Activated CD8-positive, alpha-beta memory T cell treated with anti-CD3 and anti-CD28 coated beads, Interleukin-2, amount 10 ng/mL, durations not matched to agents 7 days and 5 days (primary cell): ENCODE measurements at places on chromosomes 7 and 10.

DNA sequence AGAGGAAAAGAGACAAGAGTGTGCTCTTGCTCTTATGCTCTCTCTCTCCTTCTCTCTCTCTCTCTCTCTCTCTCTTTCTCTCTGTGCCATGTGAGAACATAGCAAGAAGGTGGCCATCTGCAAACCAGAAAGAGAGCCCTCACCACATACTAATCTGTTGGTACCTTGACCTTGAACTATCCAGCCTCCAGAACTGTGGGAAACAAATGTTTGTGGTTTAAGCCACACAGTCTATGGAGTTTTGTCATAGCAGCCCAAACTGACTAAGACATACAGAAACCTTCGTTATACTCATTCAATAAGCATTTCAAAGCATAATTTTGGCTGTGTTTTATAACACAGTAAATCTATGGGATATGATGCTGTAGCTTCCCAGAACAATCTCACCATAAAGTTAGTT, 56.4 kb upstream of the PLPP4 start:
- no peak for DNase-seq

DNA sequence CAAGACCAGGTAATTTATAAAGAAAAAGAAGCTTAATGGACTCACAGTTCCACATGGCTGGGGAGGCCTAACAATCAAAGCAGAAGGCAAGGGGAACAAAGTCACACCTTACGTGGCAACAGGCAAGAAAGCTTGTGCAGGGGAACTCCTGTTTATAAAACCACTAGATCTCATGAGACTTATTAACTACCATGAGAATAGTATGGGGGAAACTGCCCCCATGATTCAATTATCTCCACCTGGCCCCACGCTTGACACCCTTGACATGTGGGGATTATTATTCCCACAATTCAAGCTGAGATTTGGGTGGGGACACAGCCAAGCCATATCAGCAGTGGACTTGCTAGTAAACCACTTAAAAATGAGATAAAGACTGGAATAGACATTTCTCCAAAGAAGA, 451.7 kb downstream of the DNAJB9 start:
- no peak for DNase-seq

DNA sequence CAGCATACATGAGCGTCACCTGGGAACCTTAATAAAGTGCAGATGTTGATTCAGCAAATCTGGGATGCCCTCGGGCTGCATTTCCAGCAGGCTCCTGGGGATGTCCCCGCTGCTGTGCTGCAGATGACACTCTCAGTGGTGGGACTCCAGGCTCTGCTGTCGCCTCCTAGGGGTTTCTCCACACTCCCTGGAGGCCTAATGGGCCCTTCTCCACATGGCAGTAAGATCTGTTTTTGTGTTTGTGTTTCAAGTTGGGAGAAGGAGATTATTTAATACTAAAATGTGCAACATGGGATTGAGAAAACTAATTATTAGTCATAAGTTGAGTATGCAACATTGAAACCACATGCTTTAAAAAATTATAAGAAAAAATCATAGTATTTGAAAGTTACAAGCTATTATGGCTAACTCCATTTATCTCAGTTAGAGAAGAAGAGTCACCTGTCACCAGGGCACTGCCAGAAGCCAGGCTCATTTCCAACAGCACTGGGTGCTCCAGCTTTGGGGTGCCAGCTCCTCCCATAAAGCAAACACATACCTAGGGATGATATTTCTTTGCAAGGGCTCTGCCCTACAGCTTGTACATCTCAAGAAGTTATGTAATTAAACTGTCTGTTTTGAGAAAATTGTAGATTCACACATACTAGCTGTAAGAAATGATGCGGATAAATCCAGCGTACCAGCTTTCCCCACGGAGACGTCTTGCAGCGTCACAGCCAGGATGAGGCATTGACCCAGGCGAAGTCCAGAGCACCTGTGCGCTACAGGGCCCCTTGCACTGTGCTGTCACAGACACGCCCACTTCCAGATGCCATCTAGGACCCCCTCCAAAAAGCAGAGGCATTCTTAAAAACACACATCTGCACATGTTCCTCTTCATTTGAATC, 106.4 kb downstream of the EGFR start:
- DNase-seq: no peak

DNA sequence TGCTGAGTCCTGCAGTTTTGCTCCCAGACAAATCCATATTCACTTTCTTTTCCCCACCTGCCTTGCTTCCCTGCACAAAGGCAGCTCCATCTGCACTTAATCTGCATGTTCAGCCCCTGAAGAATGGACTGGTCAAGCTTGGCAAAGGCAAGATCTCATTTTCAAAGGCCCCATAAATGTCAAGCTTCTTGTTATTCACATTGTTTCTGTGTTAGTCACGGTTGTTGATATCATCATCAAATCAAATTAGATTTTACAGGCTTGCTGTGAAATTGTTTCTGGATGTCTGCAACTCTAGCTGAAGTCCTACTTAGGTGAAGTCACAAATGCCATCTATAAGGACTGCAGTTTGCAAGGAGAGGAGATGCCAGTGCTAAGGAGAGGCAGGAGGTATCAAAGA, 91.0 kb downstream of the GPAM start:
- no peak for DNase-seq

- DNase-seq: no peak
Measured at GRCh38 chr7:155753446-155753965, 58.8 kb downstream of the SHH start.

- no peak for DNase-seq
Measured at GRCh38 chr7:146249272-146249671, 132.7 kb downstream of the CNTNAP2 start.

- DNase-seq: no peak
Measured at GRCh38 chr7:127619681-127620405, 1.9 kb upstream of the PAX4 start.

DNA sequence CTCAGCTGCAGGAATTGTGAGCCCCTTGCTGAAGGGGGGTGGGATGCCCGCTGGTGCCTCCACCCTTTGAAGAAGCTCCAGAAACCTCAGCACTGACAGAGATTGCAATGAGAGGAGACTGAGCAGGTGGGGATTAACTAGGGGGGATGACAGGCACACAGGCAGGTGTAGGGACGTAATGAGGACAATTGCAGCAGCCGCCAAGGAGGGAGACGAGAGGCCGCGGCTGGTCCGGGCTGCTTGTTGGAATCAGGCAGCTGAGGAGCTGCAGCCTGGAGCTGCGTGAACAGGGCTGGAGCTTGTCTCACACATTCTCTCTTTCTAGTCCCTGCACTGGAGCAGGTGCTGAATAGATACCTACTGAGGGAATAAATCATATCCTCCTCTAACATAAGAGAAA, 122.0 kb upstream of the TCERG1L start:
- no peak for DNase-seq

DNA sequence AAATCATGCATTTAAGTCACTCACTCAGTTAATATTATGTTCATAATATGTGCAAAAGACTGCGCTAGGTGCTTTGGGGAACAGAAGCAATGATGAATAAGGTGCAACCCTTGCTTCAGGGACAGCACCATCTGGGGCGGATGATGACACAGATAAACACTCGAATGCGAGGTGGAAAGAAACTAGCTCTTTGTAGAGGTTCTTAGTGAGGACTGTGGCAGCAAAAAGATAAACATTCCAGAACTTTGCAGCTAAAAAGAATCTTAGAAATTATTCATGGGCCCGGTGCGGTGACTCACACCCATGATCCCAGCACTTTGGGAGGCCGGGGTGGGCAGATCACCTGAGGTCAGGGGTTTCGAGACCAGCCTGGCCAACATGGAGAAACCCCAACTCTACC, 29.8 kb upstream of the CHST15 start:
- DNase-seq: no peak

DNA sequence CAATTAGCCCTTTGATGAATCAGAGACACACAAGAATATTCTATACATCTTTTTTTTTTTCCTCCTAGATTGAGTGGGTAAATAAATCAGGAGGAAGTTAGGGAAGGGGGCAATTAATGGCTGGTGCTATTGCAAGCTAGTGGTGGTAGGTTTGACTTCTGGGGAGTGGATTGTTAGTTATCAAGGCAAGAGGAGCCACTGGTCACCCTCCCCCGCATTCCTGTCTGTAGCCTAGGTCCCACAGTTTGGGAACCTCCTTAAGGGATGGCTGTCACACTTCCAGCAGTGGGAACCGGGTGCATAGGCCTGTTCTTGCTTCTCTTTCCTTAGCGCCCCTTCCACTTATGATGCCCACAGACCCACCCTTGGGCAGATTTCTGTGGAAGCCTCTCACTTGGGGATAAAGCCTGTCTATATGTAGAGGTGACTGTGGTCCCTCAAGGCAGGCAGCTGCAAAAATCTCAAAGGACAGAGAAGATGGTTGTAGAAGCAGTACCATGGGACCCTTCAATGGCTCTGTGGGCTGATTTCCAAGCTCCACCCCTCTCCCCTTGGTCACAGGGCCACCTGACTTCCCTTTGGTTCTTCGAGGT, 2.3 kb upstream of the ADCK2 start:
- DNase-seq: no peak

DNA sequence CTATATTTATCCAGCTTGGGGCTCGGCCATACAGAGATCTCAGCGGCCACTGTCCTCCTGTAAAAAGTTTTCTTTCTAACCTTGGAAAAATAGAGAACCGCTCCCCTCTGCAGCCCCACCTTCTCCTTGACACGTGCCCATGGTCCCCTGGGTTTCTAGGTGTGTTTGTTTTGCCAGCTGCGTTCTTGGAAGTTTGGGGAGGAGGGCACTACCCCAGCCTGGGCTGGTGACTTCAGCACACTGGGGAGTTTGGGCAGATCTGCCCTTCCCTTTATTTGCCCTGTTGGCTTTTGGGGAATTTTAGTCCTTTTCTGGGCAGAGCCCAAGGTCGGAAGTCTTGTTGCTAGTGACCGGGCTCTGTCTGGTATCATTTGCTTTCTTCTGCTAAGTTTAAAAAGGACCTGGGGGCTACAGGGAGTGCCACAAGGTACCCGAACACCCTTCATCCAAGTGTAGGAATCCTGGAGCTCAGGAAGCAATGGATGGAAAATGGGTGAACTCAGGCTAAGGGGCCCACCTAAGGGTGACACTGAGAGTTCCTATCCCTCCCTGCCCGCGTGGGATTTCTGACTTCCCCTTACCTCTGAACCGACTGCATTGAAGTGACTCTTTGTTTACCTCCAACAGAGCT, 1.7 kb downstream of the ADAMTS14 start:
- DNase-seq: no peak

GRCh38 chr7:150734254-150734653, 3.0 kb upstream of the GIMAP5 start:
- DNase-seq: peak; percentile 66

DNA sequence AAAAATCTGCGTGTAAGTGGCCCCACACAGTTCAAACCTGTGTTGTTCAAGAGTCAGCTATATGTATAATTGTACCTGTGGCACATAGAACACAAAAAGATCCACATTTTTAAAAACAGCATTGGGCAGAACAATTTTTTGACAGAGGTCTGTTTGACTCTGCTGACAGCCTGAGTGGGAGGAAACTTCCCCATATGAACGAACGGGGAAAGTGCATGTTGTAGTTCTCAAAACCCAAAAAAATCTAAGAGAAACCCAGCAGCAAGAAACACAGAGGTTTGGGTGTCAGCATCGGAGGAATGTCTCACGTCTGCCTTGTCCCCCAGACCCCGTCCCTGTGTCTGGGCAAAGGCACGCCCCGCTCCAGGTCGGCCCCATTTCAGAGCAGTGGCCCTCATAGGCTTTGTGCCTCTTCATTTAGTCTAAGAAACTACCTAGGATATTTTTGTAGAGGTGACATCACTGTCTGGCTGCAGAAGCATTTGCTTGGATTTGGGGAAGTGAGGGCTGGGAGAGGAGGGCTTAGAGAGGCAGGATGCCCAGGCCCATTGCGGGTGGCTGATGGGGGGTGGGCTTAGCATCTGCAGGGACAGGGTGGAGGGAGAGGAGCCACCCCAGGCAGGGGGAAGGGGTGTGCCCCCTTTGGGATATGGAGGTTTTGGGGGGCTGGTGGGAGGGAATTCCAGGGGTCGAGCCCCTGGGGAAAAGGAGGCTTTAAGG, 11.0 kb downstream of the CUX1 start:
- DNase-seq: no peak

DNA sequence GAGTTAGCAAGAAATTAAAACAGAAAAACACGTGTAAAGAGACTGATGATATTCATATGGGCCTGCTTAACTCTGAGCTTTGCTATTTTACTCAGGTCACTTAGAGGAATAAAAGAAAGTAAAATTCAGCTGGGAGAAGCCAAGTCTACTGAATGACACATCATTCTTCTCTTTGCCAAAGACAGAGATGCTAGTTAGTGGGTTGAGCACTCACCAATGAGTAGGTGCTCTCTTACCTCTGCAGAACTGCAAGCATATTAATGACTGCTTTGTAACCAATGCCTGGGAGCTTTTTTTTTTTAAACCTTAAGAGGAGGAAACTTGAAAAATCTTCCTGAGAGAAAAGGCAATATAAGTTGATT, 44.8 kb upstream of the BAMBI start:
- no peak for DNase-seq
